ENCODE measurements at places on chromosomes 7 and 10.
A peak's percentile ranks its signal among the peaks of the same experiment; 100 is the strongest.

- DNase-seq, result no peak
These were observed 20.7 kb upstream of the CFTR start for GRCh38 chr7:117458977-117459583.

DNA sequence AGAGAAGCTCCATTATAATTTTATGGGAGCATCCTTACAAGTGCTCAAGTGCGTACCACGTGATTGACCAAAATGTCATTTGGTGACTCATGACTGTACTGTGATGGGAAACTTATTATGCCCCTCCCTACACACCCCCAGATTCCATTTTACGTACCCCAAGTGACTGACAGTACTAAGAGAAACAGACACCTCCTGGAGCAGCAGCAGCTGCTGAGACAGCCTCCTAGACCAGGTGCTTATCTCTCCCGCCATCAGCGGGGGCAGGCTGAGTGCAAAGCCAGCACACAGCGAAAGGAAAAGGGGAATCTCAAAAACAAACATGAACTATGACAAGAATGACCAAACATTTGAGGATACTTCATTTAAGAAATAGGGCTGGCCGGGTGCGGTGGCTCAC is 4.2 kb upstream of the ADAM12 start:
- DNase-seq, result no peak

GRCh38 chr10:109668154-109668665 is 255.1 kb downstream of the XPNPEP1 start:
- no peak for DNase-seq

DNA sequence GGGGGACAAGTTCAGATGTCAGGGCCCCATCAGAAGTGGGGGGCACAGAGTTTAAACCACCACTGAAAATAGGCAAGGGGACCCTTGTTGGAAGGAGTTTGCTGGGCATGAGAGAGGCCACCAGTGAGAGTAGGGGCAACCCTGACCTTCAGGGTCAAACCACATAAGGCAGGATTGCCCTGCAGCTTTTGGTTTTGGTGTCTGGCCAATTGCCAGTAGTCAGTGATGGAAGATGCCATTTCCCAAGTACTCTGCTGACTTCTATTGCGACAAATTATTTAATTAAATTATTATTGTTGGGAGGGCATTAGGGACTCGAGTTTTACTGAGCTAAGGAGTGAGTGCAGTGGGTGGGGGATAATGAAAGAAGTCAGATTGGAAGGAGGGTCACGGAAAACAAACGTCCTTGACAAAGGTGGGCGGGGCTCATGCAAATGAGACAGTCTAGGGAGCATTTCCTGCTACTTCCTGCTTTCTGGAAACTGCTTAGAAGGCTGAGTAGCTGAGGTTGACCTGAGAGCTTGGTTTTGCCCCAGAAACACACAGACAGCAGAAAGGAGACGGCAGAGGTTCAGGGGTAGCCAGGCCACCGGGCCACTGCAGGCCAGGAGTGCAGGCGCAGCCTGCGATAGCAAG is 74.2 kb upstream of the ANLN start:
- no peak for DNase-seq

DNA sequence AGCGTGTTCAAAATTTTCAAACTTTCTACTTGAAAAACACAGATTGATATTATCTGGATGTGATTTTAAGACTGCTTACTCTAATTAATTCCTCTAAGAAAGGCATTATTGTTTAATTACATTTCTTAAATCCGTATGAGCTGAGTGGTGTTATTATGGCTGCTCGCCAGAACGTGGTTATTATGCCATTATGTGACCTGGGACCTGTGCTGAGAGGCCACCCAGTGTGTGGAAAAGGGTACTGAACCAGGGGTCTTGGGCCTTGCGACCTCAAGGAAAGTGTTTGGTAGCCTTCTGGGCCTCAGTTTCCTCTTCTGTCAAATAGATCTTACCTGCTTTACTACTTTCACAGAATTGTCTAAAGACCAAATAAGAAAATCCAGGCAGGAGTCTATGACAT is 15.4 kb downstream of the LGI1 start:
- DNase-seq, result no peak

GRCh38 chr7:95263785-95264362 is 60.5 kb downstream of the PON1 start:
- DNase-seq, result no peak

GRCh38 chr7:105353752-105354328 is 34.9 kb downstream of the SRPK2 start:
- DNase-seq, result no peak

- DNase-seq, result no peak
These were observed 52.5 kb upstream of the NFKB2 start for GRCh38 chr10:102342958-102343357.

DNA sequence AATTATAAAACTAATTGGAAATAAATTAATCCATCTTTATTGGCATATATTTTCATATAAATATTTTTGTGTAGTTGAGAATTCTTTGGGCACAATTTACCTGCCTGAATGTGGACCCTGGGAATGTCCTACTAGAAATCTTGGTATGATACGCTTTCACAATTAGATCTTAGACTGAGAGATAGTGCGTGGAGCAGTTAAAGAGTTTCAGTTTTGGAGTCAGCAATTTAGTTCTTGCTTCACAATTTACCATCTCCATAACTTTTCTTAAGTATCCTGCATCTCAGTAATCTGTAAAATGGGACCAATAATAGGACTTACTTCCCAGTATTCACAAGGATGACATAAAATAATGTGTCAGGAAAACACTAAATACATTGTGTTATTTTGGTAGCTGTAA is 2.0 kb downstream of the MTPN start:
- no peak for DNase-seq

DNA sequence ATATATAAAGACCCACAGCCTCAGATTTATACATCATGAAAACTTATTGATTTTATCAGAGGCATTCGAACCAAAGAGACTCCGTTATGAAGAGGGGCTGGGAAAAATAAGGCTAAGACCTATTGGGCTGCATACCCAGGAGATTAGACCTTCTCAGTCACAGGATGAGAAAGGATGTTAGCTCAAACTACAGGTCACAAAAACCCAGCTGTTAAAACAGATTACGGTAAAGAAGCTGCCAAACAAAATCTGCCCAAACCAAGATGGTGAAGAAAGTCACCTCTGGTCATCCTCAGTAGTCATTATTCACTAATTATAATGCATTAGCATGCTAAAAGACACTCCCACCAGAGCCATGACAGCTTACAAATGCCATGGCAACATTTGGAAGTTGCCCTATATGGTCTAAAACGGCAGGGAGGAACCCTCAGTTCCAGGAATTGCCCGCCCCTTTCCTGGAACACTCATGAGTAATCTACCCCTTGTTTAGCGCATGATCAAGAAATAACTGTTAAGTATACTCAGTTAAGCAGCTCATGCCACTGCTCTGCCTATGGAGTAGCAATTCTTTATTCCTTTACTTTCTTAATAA is 362.5 kb upstream of the PCDH15 start:
- DNase-seq, result no peak

- no peak for DNase-seq
These were observed 25.0 kb upstream of the PODXL start for GRCh38 chr7:131581241-131582051.

DNA sequence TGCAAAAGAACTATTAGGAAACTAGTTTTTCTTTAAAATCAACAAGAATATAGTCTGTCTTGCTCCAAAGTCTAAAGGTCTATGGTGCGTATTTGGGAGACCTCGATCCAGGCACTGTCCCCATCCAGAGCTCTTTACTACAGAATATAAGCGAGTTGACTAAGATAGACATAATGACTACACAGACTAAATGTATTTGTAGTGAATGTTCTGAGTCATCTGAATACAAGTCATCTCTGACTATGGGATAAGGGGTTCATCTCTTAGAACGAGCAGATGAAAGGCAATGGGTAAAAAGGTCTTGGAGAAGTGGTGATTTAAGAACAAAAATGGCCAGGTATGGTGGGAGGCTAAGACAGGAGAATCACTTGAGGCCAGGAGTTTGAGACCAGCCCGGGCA is 136.0 kb upstream of the RSU1 start:
- DNase-seq, result no peak

GRCh38 chr7:141231018-141231792 is 157.3 kb downstream of the TMEM178B start:
- DNase-seq, result peak; percentile 39

Data from anterior cingulate cortex (tissue), 58 donors.